T-helper 1 cell (primary cell): ENCODE measurements at places on chromosomes 6 and 20.

DNA sequence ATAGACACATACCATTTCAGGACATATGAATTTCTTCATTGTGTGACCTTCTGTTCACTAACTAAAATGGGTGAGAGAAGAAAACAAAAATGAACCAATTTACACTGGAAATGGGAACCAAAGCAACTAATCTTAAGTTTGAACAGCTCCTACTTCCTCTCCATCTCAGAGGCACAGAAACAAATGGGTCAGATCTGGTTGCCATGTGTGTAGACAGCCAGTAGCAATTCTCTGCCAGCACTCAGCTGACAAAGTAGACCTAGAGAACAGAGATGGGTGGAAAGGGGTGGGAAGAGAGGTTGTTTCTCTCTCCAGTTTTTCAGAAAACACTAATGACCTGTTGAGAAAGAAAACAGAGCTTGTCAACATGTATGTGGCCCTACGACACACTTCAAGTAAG is 14.3 kb upstream of the POPDC3 start:
- no peak for DNase-seq

GRCh38 chr6:17389274-17389847 is 4.0 kb upstream of the CAP2 start:
- DNase-seq, result no peak

DNA sequence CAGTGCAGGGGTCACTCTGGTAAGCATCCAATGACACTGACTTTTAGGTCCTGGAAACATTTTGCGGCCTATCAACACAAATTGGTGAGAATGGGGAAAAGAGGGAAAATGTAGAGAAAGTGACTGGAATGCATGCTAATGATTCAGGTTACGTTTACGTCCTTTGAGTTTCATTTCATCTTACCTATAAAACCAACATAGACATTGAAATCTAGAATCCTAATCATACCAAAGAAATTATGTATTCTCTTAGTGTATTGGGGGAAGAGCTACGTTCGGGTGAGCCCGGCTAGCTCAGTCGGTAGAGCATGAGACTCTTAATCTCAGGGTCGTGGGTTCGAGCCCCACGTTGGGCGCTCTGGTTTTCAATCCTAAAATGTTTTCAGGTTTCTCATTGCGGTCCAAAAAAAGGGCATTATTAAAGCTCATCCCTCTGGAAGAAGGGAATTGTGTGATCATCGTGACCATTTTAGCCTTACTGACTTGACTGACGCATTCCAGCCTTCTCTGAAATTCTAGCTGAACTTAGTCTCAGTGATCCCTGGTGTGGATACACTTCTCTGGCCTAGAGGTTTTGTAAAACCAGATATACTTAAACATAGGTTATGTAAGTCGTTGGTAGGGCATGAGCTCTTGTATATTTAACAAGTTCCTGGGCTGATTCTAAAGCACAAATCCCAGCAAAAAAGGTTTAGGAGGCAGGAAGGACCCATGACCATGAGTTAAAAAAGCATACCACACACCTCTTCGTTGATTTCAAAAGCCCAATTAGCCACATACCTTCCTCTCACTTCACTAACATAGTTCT is 18.3 kb downstream of the HMGN4 start:
- DNase-seq, result no peak

DNA sequence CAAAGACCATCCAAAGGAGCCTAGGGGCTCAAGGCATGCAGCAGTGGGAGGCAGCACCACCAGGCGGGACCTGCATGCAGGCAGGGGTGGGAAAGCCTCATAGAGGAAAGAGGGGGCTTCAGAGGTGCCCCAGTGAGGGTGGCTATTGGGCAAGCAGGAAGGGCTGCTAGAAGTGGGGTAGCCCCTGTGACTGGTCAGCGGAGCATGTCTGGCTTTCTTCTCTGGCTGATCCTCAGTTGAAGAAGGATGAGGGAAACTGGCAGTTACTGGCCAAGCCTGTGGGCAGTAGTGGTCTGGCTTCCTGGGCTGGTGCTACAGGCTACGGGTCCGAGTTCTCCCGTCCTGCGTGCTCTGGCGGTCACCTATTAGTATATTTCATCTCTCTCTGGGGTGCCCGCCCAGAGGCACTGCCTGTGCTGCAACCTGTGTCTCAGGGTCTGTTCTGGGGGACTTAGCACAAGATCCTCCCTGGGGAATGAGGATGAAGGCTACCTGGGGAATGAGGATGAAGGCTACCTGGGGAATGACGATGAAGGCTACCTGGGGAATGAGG is 35.9 kb upstream of the CST7 start:
- no peak for DNase-seq

DNA sequence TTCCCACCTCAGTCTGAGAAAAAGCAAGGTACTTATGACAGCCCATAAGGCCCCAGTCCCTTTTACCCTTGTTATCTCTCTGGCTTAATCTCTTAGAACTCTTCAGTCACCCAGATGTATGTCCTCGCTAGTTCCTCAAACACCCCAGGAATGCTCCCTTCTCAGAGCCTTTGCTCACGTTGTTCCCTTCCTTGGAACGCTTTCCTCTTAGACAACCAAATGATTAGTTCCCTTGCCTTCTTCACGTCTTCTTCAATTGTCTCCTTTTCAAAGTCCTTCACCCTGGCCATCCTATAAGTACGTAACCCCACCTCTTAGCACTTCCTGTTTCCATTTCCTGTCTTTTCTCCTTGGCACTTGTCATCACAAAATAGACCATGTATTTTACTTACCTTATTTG is 1.1 kb upstream of the APOBEC2 start:
- no peak for DNase-seq

- no peak for DNase-seq
Measured at GRCh38 chr20:41167118-41167470, 29.8 kb downstream of the PLCG1 start.

DNA sequence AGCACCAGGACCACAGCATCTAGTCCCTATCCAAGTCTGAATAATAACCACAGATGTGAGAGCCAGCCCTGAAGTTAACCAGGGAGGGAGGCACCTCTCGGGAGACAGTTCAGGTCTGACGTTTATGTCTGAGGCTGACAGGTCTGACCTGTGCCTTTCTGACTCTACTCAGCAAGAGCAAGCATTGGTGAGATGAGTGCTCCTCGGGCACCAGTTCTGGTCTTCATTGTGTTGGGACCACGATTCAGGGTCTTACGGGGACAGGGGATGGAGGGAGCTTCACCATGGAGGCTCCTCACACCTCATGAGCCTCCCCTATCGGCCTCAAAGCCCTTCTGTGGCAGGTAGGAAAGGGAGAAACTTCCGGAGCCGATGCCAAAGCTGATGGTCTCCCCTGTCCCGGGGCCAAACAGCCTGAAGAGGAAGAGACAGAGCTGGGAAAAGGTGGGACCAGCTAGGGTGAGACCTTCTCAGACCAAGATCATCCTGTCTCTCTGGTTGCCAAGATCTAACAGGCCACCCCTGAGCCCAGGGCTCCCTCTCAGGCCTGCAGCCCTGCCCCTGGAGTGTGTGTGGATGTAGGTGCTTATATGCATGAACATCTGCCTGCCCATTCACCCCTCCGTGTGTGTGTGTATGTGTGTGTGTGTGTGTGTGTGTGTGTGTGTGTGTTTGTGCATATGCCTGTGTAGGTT is 170.5 kb downstream of the VEGFA start:
- DNase-seq, result no peak

DNA sequence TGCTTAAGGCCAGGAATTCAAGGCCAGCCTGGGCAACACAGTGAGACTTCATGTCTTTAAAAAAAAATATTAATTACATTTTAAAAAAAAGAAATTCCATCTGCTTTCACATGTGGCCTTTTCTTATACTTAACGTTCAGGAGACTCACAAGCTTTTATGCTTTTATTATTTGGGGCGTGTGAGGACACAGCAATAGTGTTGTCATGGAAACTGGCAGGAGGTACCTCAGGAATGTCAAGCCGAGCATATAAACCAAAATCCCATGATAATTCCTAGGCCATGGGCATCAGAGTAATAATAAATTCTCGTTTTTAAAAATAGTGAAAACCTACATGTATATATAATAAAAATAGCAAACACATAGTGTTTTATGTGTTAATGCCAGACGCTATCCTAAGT is 89.8 kb downstream of the IYD start:
- DNase-seq, result no peak

DNA sequence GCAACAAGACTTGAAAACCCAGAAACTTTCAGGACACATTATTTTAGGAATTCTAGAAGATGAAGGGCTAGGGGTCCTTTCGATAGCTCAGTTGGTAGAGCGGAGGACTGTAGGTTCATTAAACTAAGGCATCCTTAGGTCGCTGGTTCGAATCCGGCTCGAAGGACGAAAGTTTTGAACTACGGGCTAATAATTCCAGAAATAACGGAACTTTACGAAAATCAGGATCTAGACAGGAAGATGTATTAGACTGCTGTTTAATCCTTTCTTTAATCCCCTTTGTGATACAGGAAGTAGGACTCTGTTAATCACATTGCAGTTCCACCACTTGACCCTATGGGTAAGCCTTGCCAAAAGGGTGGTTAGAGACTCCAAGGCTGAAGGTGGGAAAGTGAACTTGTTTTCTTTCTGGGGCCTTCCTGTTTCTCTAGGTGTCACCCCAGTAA is 21.2 kb upstream of the ABT1 start:
- DNase-seq, result no peak

DNA sequence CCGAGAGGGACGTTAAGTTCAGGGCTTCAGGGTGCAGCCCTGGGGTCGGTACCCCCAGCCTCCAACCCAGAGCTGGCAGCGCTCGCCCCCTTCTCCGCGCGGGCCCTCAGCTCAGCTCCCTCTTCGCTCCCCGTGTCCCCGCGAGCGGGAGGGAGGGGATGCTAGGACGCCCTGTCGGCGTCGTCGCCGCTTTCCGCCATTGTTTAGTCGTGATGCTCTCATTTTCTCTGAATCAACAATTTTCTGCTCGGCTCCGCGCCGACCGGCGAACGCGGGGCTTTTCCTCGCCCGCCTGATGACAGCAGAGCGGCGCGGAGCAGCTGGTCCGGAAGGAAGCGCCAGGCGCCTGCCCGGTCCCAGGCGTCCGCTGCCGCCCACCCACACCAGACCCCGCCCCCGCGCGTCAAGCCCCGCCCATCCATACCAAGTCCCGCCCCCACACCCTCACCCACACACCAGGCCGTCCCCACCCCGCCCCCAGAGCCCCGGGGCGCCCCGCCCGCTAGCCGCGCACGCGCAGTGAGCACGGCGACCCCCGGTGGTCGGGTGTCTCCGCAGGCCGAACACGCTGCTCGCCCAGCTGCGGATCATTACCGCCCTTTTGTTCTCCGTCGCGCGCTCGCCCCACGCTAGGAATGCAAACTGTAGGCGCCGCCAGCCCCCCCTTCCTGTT is 50.1 kb upstream of the SLC32A1 start:
- peak; percentile 37 for DNase-seq

DNA sequence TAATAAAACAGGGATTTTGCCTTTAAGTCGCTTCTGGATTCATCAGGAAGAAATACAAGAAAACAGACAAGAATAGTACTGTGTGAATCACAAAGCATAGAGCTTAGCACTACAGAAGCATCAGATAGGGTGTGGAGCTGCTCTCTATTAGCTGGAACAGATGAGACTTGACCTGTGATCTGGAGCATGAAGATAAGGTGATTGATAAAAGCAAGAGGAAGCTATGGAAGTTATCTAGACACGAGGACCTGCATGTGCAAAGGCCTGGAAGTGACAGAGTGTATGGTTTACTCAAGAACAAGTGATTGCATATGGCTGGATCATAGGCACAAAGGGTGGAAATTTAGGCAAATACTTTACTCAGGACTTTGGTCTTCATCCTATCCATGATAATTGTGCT is 112.9 kb upstream of the MLIP start:
- DNase-seq, result no peak

DNA sequence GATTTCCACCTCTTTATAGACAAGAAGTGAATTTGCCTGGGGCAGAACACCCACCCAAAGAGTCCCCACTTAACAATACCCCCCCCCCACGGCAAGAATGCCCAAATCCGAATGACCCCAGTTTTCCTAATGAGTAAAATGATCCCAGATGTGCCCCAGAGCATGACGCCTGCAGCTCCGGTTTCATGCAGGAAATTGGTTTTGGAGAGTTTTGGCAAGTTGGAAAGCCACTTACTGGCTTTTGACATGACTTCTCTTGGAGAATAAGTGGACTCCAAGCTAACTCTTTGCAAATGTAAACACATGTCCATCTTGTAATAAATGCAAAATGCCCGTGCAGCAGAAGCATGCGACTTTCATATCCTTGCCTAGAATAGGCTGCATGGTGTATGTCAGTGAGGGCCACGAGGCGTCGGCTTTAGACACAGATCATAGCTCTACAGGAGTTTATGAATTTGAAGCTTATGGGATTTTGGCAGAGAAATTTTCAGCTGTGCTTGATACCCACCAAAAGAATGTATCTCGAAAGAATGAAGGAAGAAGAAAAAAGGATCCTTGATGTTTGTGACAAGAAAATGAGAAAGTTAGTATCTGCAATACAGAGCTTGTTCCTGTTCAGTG is 24.2 kb downstream of the EDN3 start:
- no peak for DNase-seq

GRCh38 chr20:16940701-16941100 is 192.5 kb downstream of the OTOR start:
- no peak for DNase-seq

DNA sequence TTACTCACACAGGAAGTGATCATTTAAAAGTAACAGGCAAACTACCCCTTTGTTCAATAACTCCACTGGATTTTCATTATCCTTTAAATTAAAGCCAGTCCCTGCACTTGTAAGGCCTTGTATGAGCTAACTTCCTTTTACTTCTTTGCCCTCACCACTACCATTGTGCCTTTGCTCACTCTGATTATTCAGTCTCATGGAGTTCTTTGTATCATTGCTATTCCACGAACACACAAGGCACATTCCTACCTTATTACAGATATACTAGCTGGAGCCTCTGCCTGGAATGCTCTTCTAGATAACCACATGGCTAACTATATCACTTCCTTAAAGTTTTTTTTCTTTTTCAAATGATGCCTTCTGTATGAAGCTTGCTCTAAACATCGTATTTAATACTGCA is 748.6 kb upstream of the HS3ST5 start:
- no peak for DNase-seq

DNA sequence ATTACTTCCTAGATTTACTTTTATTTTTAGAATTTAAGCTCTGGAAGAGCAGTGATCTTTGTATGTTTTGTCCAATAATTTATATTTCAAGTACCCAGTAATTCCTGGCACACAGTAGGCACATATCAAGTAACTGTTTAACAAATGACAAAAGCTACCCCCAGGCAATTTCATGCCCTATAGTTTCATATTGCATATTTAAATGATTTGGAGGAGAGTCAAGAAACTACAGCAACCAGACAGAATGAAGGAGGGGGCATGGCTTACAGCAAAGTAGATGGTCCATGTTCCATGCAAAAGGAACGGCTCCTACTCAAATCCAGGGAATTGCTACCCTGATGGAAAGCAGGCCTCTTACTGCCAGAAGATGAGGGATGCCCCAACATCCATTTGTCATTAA is 113.5 kb downstream of the ARHGAP18 start:
- no peak for DNase-seq

GRCh38 chr6:130517444-130517931 is 151.7 kb downstream of the TMEM200A start:
- DNase-seq, result no peak

- DNase-seq, result no peak
Measured at GRCh38 chr20:58666702-58667101, 15.6 kb downstream of the STX16 start.
